ENCODE measurements at places on chromosomes 5 and 9. TPM values are rescaled to one million over a fixed set of nuclear protein-coding genes. Genes with fewer than 3 reads are reported as not detected.

C9 gene
- total RNA-seq = under 0.01 TPM

DNA sequence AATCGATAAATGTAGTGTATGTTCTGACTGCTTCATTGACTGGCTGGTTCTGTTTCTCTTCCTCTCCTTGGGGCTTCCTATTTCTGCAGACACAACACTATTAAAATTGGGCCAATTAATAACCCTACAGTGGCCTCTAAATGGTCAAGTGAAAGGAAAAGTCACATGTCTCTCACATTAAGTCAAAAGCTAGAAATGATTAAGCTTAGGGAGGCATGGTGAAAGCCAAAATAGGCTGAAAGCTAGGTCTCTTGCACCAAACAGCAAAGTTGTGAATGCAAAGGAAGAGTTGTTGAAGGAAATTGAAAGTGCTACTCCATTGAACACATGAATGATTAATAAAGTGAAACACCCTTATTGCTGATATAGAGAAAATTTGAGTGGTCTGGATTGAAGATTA, 58.2 kb downstream of the CCNH start:
- DNase-seq = no peak

GRCh38 chr5:168341178-168341577, 49.7 kb downstream of the WWC1 start:
- DNase-seq = peak; percentile 36

- DNase-seq = no peak
Observed at GRCh38 chr5:113172231-113172826, 195.7 kb downstream of the DCP2 start.

DNA sequence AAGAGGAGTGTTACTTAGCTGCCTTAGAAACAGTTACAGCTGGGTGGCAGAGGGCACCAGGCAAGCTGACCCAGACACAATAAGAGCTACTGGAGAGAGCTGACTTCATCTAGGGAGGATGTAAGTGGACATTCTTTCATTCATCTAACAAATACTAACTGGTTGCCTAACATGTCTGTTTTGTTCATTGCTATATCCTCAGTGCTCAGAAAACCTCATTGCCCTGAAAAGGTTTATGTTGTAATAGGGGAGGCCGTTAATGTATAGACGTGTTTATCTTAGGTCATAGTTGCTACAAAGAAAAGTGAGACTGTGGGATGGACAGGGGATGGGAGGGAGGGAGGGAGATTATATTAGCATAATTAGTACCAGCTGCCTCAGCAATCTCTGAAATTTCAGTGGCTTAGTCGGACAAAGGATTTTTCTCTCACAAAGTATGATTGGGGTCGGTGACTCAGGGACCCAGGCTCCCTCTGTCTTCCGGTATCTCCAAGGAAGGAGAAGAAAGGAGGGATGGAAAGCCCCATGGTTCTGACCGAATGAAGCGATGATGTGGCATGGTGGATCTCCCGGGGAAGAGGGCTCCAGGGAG, 2.6 kb upstream of the SNX18 start:
- no peak for DNase-seq

GABBR2 gene
- not detected for total RNA-seq

DNA sequence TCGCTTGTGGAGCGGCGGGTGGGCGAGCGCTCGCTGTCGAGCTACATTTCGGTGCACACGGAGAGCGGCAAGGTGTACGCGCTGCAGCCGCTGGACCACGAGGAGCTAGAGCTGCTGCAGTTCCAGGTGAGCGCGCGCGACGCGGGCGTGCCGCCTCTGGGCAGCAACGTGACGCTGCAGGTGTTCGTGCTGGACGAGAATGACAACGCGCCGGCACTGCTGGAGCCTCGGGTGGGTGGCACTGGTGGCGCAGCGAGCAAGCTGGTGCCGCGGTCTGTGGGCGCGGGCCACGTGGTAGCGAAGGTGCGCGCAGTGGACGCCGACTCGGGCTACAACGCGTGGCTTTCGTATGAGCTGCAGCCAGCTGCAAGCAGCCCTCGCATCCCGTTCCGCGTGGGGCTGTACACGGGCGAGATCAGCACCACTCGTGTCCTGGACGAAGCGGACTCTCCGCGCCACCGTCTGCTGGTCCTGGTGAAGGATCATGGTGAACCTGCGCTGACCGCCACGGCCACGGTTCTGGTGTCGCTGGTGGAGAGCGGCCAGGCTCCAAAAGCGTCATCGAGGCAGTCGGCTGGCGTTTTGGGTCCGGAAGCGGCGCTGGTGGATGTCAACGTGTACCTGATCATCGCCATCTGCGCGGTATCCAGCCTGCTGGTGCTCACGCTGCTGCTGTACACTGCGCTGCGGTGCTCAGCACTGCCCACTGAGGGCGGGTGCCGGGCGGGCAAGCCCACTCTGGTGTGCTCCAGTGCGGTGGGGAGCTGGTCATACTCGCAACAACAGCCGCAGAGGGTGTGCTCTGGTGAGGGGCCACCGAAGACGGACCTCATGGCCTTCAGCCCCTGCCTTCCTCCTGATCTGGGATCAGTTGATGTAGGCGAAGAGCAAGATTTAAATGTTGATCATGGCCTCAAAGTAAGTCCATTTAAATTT, 2.1 kb downstream of the PCDHA8 start:
- no peak for DNase-seq

DNA sequence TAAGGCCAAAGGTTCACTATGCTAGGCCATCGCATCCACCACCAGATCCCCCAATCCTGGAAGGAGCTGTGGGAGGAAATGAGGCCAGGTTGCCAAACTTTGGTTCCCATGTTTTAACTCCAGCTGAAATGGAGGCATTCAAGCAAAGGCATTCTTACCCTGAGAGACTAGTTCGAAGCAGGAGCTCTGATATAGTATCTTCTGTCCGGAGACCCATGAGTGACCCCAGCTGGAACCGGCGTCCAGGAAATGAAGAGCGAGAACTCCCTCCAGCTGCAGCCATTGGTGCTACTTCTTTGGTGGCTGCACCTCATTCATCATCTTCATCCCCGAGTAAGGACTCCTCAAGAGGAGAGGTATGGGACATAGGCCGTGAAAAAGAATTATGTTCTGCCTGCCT, 75.6 kb downstream of the GAPVD1 start:
- DNase-seq = no peak

ABO gene
- not detected for total RNA-seq
